GM23338 (cell line): ENCODE measurements at places on chromosomes 4 and X. TPM values are rescaled to one million over a fixed set of nuclear protein-coding genes. Genes with fewer than 3 reads are reported as not detected.

DNA sequence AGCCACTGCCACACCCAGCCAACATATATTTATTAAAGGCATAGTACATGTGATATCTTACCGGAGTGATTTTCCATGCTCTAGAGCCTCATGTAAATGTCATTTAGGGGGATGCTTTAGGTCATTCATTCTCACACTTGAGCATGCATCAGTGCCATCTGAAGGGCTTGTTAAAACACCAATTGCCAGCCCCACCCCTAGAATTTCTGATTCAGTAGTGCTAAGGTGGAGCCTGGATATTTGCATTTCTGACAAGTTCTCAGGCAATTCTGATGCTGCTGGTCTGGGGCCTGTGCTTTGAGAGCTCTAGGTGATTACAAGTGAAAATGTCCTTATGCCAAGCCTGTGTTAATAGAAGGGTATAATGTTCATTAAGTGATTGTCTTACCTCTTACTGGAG is 107.7 kb downstream of the PHEX start:
- no peak for DNase-seq

- DNase-seq = no peak
These were observed 129.5 kb downstream of the KCNIP4 start for GRCh38 chr4:21819086-21819485.

GRCh38 chr4:175386776-175387507 is 425.1 kb downstream of the GPM6A start:
- peak; percentile 62 for DNase-seq

DNA sequence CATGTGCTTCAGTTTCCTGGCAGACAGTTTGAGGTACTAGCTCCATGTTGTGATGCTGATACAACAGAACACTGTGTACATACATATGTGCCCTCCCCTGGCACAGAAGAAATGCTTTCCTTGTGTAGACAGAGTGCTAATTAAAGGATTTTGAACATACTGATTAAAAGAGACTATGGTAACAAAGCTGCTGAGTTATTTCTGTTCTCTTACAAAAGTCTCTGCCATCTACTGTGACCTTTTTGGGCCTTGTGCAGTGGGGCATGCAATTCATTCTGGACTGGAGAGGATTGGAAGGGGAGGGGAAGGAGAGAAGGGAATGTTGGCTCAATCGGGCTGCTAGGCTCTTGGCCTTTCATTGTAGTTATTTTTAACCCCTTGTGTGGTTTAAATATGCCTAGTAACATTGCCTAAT is 6.0 kb downstream of the PDLIM5 start:
- peak; percentile 43 for DNase-seq

DNA sequence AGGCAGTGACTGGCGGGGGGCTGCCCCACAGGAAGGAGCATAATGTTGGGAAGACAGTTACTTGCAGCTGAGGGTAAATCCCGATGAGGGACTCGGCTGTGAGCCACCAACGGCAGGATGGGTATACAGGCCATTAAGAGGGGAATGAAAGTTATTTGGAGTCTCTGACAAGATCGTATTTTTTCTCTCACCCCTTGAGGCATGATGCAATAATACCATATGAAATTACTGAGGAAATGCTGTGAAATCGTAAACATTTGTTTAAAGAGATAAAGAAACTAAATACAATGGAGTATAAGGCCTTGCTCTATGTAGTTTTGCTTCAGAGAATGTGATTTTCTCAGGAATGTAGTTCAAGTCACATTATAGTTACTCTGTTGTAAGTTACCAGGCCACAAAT is 12.7 kb downstream of the IL1RAPL1 start:
- DNase-seq = no peak

GRCh38 chr4:71141125-71141524 is 147.7 kb downstream of the DCK start:
- no peak for DNase-seq

DNA sequence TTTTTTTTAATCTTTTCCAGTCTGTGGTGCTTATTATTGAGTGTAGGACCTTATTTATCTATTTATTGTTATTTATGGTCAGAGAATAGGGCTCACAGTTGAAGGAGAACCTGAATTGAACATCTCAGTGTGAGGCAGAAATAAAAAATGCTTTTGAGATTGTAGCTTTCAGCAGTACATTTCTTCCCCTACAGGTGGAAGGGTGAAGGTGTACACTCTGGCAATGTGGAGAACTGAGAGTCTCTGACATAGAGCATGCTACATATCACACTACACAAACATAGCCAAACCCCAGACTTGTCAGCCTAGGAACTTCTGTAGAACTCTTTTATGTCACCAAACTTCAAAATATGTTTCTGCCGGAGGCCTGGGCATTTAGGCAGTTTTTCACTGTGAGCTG is 140.2 kb downstream of the STIM2 start:
- peak; percentile 25 for DNase-seq

DNA sequence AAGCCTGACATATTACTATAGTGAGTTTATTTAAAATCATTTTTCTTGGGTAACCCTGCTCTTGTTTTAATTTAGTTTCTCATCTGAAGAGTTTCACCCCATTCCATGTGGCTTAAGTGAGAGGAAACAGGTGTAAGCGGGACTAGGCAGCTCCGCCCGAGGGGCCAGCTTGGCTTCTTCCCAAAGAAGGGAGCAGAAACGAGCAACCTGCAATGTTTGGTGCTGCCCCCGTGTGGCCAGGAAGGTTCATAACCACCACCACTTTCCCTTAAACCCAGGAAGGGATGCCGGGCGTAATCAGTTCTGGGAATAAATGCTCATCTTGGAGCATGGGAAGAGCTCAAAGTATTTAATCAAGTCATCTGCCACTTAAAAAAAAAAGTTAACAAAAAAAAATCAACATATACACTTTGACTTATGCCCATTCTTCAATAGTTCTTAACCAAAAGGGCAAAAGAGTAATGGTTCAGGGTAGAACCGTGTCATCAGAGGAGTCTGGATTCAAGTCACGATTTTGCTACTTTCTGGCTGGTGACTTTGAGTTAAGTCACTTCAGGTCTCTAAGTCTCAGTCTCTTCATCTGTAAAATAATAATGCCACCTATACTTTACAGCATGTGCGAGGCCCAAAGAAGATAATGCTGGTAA is 147.9 kb downstream of the NSUN7 start:
- peak; percentile 94 for DNase-seq

DNA sequence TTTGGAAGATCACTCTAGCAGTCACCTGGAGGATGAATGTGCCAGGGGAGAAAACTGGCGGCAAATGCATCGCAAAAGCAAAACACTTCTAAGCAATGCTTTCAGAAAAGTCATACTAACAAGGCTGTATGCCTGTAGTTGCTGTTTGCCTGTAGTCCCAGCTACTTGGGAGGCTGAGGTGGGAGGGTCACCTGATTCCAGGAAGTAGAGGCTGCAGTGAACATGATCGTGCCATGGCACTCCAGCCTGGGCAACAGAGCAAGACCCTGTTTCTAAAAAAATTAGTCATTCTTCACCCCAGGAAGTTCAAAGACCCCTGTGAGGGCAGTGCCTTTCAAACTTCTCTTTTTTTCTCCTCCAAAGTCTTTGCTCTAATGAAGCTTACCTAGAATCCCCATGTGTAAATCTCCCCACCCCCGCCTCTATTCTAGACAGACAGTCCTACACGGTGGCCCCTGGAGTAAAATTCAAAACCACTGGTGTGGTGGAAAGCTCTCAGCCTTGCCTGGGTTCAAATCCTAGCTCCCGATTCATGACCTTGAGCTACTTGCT is 5.5 kb downstream of the SOWAHD start:
- no peak for DNase-seq

GRCh38 chrX:2523911-2524310 is 23.1 kb upstream of the DHRSX start:
- peak; percentile 70 for DNase-seq

DNA sequence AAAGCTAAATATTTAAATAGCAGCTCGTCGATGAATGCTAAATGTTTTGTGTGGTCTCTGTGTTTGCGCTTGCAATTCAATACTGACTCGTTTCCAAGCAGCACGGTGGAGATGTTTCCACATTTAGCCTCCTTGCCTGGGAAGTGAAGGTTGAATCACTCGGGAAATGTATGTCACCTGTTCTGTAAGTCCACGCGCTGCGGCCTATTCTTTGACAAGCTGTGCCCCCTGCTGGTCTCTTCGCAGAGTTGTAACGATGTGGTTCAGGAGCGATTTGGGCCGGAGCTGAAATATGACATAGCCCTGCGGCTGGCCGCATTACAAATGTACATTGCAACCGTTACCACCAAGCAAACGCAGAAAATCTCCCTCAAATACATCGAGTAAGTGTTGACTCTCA is 89.6 kb upstream of the PRPS2 start:
- peak; percentile 85 for DNase-seq

DNA sequence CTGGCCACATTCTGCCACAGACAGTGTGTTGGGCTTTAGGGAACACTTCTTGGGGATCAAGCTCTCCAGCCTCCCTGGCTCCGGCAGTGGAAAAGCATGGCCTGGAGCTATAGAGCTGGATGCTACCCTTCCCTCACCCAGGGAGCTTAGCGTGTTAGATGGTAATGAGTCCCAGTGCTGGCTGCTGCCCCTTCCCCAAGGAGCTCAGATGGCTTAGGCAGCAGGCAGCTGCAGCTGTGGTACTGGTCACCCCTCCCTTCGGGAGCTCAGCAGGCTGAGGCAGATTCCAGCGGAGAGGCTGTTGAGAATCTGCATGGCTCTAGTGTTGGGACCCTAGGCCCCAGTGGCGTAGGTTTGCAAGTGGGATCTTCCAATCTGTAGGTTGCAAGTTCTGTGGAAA is 19.5 kb downstream of the TMEM144 start:
- DNase-seq = no peak

DNA sequence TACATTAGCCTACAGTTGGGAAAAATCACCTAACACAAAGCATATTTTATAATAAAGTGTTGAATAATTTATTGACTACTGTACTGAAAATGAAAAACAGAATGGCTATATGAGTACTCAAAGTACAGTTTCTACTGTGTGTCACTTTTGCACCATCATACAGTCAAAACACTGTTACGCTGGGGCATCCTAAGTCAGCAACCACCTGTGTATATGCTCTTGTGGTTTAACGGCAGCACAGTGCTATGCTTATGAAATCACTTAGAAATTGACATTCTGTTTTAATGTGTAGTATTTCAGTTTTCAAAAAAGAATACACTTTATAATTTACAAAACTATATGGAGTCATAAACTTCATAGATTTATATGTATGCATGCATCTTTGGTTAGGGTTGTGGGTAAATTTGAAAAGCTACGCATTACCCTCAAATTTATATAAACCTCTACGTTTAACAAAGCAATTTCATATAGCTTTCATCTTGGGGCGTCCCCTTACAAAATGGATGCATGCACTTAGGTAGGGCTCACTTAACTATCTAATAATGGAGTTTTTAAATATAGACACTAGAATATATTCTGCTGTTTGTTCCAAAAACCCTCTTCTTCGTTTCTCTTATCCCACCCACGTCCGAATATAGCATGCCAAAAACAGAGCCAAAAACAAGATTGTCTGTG is 690 bp upstream of the NEIL3 start:
- no peak for DNase-seq

GRCh38 chrX:40552768-40553167 is 28.0 kb upstream of the ATP6AP2 start:
- DNase-seq = no peak

- DNase-seq = peak; percentile 54
These were observed 6.3 kb downstream of the KLF3 start for GRCh38 chr4:38670109-38670901.

PPP4R3C gene
- not detected in 2 replicates for total RNA-seq

AR gene
- total RNA-seq = 13.3 and 13.4 TPM in 2 replicates

HSFX2 gene
- not detected in 2 replicates for total RNA-seq

DSPP gene
- not detected in 2 replicates for total RNA-seq

KLF8 gene
- total RNA-seq = 8.7 and 11.5 TPM in 2 replicates

GAGE12E gene
- not detected in 2 replicates for total RNA-seq

MAMLD1 gene
- 0.19 and 0.21 TPM in 2 replicates for total RNA-seq
